ENCODE measurements at places on chromosomes 11 and 22. TPM values are rescaled to one million over a fixed set of nuclear protein-coding genes. Genes with fewer than 3 reads are reported as not detected.

GRCh38 chr11:126175393-126175792 lies 36.1 kb downstream of the RPUSD4 start:
- no peak for DNase-seq

DNA sequence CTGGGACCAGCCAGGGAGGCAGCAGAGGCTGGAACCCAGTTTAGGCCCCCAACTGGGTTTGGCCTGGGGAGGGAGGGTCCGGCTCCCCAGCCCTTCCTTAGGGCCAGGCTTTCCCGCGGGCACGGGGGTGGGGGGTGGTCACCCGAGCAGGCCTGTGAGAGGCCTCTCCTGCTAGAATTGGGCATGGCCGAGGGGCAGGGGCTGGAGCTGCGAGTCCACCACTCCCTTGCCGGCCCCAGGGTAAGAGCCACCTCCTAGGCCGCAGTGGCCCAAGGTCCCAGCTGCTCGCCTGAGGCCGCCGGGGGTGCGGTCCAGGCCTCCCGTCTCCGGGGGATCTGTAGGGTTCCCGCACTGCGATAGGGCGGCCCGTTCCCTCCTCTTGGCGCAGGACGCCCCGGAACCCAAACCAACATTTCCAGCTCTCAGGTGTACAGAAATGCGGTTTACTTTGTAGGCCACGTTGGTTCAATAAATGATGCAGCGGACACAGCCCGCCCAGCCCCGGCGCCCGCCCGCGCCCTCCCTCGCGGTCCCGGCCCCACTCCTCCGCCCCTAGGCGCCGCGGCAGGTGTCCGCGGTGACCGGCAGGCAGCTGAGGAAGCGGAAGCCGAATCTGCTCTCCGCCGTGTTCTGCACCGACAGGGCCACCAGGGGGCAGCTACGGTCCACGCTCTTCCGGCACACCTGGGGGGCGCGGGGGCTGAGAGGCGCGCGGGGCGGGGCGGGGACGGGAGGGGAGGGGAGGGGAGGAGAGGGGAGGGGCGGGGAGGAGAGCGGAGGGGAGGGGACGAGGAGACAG lies 5.9 kb downstream of the LMNTD2 start:
- DNase-seq = no peak

- DNase-seq = no peak
These were observed 15.5 kb downstream of the NECTIN1 start for GRCh38 chr11:119713359-119714040.

- no peak for DNase-seq
These were observed 45.6 kb downstream of the OR4D9 start for GRCh38 chr11:59556917-59557348.

GRCh38 chr22:36153501-36154422 lies 6.8 kb downstream of the APOL3 start:
- no peak for DNase-seq

- no peak for DNase-seq
These were observed 35.3 kb downstream of the MACROD1 start for GRCh38 chr11:64130618-64131017.

GRCh38 chr11:12196308-12196707 lies 85.9 kb downstream of the MICAL2 start:
- DNase-seq = no peak

- DNase-seq = no peak
These were observed 5.3 kb upstream of the PARVA start for GRCh38 chr11:12372111-12372510.

DNA sequence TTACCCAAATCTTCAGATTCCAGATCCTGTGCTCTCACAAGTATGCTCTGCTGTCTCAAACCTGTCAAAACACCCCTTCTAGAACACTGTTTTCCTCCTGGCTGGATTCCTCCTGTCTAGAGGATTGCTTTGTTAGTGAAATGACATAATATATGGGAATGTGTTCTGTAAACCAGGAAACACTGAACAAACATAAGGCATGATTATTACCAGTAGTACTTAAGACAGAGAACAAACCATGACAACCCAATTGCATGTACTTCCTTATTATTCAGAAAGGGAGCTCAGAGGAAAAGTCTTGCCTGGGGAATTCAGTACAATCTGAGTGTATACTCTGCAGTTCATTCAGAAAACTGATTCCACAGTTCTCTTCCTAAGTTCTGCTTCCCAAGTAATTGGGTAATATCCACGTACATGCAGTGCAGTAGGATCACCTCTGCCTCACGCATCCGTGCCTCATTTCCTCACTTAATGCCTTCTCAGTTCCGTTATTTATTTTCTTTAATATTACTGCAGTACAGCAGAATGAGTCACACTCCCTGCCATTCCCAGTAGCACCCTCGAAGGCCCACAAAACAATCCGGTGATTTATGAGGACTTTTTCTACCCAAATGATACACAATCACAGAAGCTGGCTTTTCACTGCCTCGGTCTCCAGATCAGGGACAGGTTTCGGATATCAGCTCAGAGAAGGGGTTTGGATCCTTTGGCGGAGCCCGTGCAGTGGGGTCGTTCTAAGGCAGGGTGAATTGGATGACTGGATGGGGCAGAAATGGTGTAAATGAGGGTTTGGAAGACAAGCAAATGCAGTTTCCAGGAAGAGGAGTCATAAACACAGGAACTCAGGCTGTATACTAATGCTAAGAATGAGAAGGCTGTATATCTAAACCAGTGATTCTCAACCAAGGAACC lies 896.9 kb downstream of the KCNA4 start:
- no peak for DNase-seq

GRCh38 chr22:38554281-38554680 lies 15.7 kb downstream of the DMC1 start:
- DNase-seq = no peak

GRCh38 chr11:61273178-61274078 lies 21.7 kb downstream of the VWCE start:
- DNase-seq = no peak

DNA sequence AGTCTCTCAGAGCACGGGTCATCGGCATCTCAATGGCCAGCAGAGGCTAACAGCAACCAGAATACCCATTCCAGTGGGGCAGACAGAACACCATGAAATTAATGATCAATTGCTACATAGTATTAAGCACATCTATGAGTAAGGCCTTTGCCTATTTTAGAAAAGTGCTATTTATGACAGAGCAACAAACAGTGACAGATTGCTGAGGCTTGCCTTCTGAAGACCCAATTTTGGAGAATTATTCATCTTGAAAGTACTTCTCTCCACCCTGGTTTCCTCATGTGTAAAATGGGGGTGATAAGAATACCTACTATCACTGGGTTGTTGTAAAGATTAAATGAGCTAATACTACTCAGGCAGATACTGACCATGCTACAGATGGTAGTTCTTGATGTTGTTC lies 232.7 kb downstream of the TENM4 start:
- DNase-seq = no peak

- DNase-seq = no peak
These were observed 34.9 kb downstream of the KDM2A start for GRCh38 chr11:67153971-67154370.

Gene SLC35F2
- 5.8 TPM for total RNA-seq

Gene FAM180B
- total RNA-seq = not detected

Gene C11orf16
- total RNA-seq = not detected

Gene OR51E2
- total RNA-seq = not detected

Gene ZNF143
- 39.2 TPM for total RNA-seq
